Upper lobe of left lung (tissue), 6 donors: ENCODE measurements at places on chromosomes 7 and 10. TPM values are rescaled to one million over a fixed set of nuclear protein-coding genes. Genes with fewer than 3 reads are reported as not detected.

Gene COL1A2
- total RNA-seq, result 40.0 TPM

Gene GDF2
- not detected for total RNA-seq

- DNase-seq, result no peak
These were observed 42.1 kb downstream of the SCIN start for GRCh38 chr7:12612622-12613021.

Gene CASP2
- total RNA-seq, result 18.7 TPM

Gene TBX20
- total RNA-seq, result not detected

- no peak for DNase-seq
These were observed 716.8 kb upstream of the LRRTM3 start for GRCh38 chr10:66209025-66209424.

DNA sequence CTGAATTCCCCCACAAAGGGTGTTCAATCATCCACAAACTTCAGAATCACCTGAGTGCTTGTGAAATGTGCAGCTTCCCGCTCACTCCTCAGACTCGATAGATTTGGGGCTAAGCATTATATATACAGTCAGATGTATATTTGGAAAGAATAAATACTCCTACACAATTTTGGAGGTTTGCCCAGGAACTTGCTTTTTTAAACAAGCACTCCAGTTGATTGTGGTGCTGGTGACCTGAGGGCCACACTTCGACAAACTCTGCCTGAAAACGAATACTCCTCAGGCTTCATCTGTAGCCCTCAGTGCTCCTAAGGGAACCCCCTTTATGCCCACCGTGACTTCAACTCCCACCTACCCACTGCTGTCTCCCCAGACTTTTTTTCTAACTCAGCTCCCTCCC lies 211.6 kb downstream of the INHBA start:
- DNase-seq, result no peak

DNA sequence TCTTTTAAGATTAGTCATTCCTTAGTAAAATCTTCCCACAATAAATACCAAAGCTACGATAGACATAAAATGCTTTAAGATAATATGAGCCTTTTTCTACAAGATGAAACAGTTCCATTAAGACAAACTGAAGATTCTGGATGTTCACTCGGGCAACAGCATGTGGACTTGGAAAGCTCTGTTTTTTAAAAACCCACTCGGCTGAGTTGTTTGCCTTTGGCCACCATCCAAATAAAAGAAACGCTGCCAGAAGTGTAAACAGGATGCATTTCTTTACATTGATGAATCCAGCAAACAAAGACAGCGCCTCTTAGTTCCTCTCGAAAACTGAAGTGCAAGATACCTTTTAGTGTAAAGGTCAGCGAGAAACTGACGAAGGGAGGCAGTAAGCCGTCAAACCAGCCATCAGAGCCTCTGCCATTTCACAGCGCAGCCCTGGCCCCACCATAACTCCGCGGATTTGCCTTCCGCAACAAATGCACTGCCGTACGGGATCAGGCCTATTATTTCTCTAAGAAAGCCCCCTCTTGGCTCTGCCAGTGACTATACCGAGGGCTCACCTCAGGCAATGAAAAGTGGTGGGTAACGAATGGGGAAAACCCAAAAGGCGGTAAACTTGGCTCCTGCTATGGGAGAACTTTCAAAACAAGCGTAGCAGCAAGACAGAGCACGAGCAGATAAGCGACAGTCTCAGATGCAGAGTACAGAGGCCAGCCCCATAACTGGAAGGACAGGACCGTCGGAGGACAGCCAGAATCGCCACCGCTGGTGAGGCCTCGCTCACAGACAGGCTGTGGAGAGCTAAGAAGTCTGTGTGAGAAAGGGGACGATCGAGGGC lies 41.4 kb downstream of the GNA12 start:
- no peak for DNase-seq

Gene NKX2-3
- 0.10 TPM for total RNA-seq

- no peak for DNase-seq
These were observed 100.2 kb upstream of the PRSS58 start for GRCh38 chr7:142357953-142358520.

Gene NAT16
- total RNA-seq, result not detected

DNA sequence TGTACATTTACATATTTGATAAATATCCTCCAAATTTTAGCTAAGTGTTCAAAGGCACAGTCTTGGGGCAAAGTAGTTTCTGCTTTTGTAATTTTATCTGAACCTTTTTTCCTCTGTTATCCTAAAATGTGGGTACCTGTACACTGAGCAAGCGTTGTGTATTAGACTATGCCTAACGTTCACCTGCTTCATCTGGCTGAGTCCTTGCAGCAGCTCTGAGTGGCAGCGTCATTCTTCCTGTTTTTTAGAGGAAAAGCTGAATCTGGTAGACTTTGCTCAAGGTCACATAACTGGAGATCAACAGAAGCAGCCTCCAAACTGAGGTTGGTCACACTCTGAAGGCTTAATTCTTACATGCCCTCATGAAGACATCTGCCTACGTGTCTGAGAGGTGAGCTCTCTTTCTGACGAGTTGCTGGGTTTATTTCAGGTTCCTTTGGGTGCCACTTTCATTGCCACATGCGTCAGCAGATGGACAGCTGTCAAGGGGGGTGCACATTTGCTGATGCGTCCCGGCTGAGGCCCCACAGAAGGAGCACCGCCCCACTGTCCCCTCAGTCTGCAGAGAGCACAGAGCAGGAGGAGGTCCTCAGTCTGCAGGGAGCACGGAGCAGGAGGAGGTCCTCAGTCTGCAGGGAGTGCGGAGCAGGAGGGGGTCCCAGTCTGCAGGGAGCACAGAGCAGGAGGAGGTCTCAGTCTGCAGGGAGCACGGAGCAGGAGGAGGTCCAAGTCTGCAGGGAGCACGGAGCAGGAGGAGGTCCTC lies 406.5 kb upstream of the SHH start:
- DNase-seq, result no peak

Gene KEL
- total RNA-seq, result 3.1 TPM

DNA sequence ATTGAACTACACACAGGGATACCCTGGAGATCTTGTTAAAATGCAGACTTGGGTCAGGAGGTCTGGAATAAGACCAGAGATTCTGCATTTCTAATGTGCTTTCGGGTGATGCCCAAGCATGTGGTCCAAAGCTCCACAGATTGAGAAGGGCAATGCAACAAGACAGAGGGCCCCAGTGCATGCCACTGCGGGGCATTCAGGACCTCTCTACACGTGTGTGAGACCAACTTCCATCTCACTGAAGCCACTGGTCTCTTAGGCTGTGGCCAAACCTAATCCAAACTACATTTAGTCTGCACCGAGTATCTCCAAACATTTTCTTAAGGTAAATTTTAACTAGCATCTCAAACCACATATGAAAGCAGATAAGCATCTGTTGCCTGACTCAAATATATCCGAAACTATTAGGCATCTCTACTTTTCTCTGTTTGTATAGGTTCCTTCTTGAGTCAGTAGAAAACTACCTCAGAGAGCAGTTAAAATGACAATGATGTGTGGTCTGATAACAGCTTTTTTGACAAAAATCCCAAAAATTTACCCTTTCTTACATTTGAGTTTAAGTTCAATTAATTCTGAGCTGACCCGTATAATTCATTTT lies 107.5 kb downstream of the ELMO1 start:
- no peak for DNase-seq

- DNase-seq, result no peak
These were observed 285.0 kb upstream of the HABP2 start for GRCh38 chr10:113267619-113268562.

- no peak for DNase-seq
These were observed 301.5 kb upstream of the PHF14 start for GRCh38 chr7:10672186-10672585.

DNA sequence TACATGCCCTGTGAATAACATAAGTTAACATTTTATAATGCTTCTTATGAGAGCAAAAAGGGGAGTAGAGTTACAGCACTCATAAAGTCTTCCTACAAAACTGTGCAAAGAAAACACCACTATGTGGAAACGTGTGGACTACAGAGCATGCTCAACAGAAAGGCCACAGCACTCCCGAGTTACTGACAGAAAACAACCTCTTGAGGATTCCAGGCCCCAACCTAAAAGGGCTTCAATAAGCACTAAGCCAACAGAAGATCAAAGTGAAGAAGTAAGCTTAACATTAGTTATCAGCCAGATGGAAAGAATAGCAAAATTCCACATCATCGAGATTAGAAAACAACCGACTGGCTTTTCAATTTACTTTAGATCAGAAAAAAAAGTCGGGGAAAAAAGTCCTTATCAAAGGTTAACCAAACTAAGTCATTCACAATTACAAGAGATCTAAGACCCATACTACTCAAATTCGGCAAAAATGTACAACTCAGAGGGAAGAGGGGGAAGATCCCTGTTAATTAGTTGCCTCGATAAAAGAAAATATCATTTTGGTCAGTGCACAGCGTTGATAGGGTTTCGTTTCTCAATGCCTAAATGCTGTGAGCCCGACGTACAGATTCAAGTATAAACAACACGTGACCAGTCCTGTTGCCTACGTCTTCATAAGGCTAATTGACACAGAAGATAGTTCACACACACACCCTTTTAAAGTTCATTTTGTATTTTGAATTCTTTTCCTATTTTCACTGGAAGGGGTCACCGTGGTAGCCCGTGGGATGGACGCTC lies 1.4 kb downstream of the KBTBD2 start:
- peak; percentile 65 for DNase-seq

DNA sequence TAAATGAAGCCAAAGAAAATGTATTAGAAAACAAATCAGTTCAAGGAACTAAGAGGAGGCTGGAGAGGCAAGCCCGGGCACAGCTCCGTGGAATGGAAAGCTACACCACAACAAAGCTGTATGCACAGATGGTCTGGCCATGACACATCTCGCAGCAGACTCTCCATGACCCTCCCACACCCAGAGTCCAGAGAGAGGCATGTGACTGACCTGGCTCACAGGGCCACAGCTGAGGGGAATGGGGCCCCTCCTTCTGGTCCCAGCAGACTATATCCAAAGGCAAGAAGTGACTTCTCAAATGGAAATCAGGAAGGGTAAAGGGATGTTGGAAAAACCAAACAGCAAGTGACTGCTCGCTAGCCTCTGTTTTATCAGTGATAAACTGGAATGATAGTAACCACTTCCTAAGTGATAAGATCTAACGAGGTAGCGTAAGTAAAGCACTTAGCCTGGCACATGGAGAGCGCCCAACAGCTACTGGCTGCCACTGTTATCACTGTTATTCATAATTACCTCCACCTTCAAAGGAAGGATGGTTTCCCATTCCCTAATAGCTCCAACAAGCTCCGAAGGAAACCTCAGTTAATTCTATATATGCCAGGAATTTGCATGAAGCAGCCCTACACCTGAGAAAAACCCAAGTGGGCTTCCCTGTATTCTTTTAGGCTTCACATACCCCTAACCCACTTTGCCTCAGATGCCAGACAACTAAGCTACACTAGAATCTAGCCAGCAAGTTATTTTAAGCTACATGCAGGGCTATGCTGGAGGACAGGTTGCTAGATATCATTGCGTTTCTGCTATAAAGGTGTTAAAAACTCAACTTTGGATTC lies 8.4 kb downstream of the OSBPL3 start:
- DNase-seq, result no peak
